ENCODE measurements at places on chromosomes 6 and 20. TPM values are rescaled to one million over a fixed set of nuclear protein-coding genes. Genes with fewer than 3 reads are reported as not detected.

GRCh38 chr20:2741463-2741862, 48.9 kb downstream of the EBF4 start:
- DNase-seq: no peak

GRCh38 chr6:43292341-43292740, 5.7 kb upstream of the SLC22A7 start:
- no peak for DNase-seq

BACH2 gene
- 4.3 TPM for total RNA-seq

MTHFD1L gene
- total RNA-seq: 74.5 TPM

KLHDC3 gene
- total RNA-seq: 40.3 TPM

CEBPB gene
- total RNA-seq: 59.3 TPM

PTCRA gene
- 0.55 TPM for total RNA-seq

All from ureter (tissue), 1 donor.